Urothelium cell line (cell line): ENCODE measurements at places on chromosomes 4 and X.

GRCh38 chr4:185219551-185220344, 10.3 kb downstream of the SNX25 start:
- no peak for DNase-seq

GRCh38 chr4:96035727-96036126, 195.8 kb downstream of the PDHA2 start:
- DNase-seq, result no peak

DNA sequence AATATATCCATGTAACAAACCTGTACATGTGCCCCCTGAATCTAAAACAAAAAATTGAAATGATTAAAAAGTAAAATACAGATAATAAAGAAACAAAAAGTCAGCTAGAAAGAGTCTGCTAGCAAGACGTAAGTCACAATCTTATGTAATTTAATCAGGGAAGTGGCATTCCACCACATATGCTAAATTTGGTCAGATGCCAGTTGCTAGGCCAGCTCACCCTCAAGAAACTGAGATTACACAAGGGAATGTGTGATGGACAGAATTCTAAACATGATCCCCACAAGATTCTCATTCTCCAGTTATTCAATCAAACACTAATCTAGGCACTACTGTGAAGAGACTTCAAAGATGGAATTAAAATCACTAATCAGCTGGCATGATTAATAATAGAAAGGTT, 689.3 kb downstream of the CENPC start:
- DNase-seq, result no peak

GRCh38 chr4:3716631-3717235, 49.5 kb upstream of the ADRA2C start:
- DNase-seq, result no peak

DNA sequence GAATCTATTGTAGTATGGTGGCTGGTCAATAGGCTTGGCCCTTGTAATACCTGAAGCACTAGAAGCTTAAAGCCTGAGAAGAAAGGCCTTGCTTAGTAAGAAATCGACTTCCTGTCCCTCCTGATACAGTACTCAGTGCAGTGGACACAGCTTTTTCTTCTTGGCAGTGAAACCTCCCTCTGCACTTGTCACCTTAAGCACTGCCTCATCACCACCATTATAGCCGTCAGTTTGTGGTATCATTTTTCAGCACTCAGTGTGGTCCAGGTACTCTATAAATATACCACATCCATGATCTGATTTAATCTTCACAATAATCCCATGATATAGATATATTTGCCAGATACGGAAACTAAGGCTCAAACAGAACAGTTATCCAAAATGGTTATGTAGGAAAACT, 75.2 kb downstream of the PALLD start:
- DNase-seq, result no peak

GRCh38 chr4:128454881-128455280, 167.3 kb upstream of the PGRMC2 start:
- DNase-seq, result peak; percentile 20

DNA sequence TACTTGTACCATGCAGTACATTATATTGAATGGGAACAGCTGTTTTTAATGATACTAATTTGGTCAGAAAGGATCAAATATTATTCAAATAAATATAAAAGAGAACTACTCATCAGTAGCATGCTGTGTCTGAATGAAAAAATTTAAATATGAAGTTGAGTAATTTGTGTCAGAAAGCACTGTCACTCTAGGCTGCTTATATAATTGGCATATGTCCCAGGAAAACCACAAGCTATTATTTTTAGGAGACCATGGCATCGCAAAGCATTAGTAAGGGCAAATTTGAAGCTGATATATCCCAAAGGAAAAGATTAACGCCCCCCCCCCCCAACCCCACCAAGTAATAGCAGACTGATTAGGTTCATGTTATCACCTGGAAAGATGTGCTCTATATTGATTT, 388.5 kb upstream of the SPANXN4 start:
- no peak for DNase-seq

GRCh38 chr4:53908661-53909078, 155.7 kb downstream of the CHIC2 start:
- DNase-seq, result peak; percentile 82

- DNase-seq, result no peak
Measured at GRCh38 chrX:11108253-11108941, 2.7 kb upstream of the HCCS start.

DNA sequence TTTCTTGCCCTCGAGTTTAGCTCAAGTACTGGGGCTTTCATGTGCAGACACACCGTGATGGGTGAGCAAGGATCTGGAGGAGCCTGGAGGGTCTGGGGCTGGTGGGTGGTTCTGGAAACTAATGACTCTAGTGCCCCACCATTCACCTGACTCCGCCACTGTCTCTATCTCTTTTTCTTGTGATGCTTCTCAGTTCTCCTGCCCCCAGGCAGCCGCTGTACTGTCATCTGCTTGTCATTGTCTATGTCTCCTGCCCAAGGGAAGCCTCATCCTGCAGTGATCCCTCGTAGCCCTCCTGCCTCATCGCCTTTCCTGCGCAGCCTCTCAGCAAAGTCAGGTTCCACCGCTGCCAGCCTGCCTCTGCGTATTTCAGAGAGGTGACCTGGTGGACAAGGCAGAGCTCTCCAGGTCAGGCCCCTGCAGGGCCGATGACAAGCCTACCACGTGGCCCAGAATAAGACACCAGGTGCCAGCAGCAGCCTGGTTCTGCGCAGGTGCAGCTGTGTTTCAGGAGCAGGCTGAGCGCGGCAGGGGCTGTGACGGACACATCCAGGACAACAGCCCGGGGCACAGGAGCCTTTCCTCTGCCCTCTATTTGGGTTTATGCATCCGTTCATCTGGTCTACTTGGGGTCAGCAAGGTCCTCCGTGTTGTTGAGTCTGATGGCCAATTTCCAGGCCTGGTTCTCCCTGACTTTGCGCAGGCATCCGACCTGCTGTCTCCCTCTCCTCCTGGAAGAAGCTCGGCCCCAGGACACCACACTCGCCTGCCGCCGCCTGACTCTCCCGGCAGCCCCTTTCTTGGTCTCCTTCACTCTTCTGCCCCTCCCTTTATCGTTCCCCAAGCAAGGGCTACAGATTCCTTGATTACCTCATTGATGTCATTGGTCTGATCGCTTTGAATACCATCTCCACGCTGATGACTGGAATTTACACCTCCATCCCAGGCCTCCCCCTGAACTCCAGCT, 30.9 kb upstream of the CDKN2AIP start:
- DNase-seq, result no peak

GRCh38 chrX:39440799-39441284, 639.6 kb downstream of the MID1IP1 start:
- no peak for DNase-seq

DNA sequence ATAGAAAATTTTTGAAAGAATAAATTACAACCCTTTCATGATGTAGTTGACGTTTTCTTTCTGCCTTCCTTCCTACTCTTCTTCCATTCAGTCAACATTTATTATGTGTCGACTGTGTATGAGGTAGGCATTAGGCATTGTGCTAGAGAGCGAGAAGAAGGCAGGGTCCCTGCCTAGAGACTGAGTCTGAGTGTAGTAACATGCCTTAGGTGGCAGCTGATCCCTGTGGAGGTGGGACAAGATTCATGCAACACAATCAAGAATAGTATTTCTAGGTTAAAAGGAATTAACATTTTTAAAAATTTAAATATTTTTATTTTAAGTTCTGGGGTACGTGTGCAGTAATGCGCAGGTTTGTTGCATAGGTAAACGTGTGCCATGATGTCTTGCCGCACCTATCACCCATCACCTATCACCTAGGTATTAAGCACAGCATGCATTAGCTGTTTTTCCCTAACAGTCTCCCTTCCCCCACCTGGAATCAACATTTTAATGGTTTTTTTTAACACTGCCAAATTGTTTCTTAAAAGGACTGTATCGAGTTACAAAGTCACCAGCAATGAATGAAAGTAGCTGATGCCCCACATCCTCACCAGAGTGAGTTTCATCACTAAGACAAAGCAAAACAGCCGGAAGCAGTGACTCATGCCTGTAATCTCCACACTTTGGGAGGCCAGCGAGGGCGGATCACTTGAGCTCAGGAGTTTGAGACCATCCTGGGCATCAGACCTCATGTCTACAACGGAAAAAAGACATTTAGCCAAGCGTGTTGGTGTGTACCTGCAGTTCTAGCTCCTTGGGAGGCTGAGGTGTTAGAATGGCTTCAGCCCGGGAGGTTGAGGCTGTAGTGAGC, 84.0 kb downstream of the WWC2 start:
- peak; percentile 63 for DNase-seq

GRCh38 chr4:9384126-9384525, 21.2 kb downstream of the USP17L30 start:
- no peak for DNase-seq

- DNase-seq, result no peak
Measured at GRCh38 chr4:153181700-153182099, 22.5 kb upstream of the TRIM2 start.

- no peak for DNase-seq
Measured at GRCh38 chr4:150799207-150799606, 215.9 kb downstream of the LRBA start.

DNA sequence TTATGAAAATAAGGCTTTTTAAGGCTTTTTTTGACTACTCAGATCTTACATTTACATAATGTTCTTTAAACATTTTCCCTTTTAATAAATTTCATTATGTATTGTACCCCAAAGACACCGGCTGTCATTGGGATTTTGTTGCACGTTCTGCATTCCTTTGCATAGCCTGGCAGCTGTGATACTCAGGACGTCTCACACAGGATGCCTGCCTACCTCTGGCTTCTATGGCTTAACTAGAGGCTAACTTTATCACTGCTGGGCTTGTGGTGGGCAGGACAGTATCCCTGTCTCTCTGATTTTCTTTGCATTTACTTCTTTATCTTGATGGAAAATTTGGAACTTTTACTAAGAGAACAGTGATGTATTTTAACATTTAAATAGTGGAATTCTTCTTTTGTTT, 147.8 kb downstream of the BMPR1B start:
- DNase-seq, result no peak

- DNase-seq, result no peak
Measured at GRCh38 chrX:104310657-104311254, 56.0 kb upstream of the ESX1 start.

DNA sequence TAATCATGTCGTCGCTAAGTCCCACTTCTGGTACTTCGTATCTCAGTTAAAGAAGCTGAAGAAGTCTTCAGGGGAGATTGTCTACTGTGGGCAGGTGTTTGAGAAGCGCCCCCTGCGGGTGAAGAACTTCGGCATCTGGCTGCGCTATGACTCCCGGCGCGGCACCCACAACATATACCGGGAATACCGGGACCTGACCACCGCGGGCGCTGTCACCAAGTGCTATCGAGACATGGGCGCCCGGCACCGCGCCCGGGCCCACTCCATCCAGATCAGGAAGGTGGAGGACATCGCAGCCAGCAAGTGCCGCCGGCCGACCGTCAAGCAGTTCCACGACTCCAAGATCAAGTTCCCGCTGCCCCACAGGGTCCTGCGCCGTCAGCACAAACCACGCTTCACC, 11.3 kb downstream of the PNCK start:
- peak; percentile 42 for DNase-seq

- no peak for DNase-seq
Measured at GRCh38 chr4:173547889-173548288, 17.9 kb upstream of the HAND2 start.

DNA sequence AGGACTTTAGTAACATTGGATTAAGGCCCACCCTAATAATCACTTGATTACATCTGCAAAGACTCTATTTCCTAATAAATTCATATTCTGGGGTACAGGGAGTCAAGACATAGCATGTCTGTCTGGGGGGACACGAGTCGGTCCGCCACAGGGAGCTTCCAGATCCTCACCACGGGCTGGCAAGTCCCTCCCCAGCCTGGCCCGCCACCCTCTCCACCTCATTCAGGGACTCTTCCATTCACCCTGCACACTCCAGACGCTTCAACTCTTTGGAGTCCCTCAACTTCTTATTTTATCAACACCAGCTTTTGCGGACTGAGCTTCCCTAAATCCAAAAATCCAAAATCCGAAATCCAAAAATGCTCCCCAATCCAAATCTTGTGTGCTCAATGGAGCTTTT, 71.2 kb downstream of the DCTD start:
- no peak for DNase-seq

DNA sequence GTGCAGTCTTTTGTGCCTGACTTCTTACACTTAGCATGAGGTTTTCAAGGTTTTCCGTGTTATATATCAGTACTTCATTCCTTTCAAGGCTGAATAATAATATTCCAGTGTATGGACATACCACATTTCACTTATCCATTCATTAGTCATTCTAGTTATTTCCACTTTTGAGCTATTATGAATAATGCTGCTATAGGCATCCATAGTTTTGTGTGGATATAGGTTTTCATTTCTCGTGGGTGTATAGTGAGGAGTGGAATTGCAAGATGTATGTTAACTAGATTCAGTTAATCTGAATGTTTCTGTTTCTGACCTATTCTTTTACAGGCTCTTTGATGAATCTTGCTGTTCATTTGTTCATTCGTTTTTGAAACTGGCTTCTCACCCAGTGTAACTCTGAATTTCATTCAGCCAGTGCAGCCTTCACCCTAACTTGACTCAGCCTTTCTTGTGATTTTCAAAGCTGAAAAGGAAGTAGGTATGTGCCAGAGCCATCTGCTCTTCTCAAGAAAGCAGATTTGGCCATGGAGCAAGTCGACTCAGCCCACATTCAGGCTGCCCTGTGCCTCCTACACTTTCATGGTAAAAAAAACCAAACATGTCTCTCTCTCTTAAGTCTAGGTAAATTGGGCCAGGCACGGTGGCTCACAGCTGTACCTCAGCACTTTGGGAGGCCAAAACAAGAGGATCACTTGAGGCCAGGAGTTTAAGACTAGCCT, 56.3 kb upstream of the NOCT start:
- no peak for DNase-seq

DNA sequence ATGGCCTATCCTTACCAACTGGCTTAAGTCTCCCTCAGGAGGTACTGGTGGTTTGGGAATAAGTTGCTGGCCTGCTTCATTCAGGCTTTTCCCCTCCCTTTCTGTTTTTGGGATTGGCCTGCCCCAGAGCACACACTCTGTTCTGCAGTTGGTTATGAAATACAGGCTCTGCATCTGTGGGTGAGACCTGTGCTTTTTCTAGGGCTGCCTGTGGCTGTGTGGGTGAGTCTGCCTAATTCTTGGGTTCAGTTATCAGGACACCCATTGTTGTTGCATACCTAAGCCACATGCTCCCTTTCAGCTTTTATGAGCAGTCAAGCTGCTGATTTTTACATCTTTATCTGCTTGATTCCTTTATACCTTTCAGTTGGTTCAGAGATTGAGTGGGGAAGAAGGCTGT, 19.0 kb upstream of the CWH43 start:
- no peak for DNase-seq

DNA sequence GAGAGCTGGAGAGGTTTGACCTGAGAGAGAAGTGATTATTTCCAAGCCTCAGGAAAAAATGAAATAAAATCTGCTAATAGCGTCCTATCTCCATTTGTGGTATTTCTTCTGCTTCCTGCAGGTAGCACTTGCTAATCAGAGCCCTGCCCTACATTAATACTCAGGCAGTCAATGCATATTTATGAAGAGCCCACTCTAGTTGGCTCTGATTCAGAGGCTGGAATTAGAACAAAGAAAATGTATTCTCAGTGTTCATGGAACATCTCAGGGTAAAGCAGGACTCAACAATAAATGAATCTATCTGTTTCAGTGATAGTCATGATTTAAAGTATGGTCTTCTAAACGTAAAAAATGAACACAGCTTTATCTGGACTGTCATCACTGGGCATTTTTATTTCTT, 1.4 kb upstream of the ATP8A1 start:
- DNase-seq, result no peak
